ENCODE measurements at places on chromosomes 6 and 20. TPM values are rescaled to one million over a fixed set of nuclear protein-coding genes. Genes with fewer than 3 reads are reported as not detected.

Gene TINAG
- polyA plus RNA-seq = not detected

Gene SRMS
- polyA plus RNA-seq = not detected

Gene TFAP2B
- polyA plus RNA-seq = not detected

Gene MACROD2
- polyA plus RNA-seq = not detected

Gene CALHM6
- 47.7 TPM for polyA plus RNA-seq

Gene TMEM244
- not detected for polyA plus RNA-seq

Gene RFX6
- polyA plus RNA-seq = not detected

Gene CAP2
- not detected for polyA plus RNA-seq
